Stimulated activated CD8-positive, alpha-beta memory T cell treated with anti-CD3 and anti-CD28 coated beads, Interleukin-2, amount 100 ng/mL, for 48 hours (primary cell): ENCODE measurements at places on chromosomes 6 and 20.
A peak's percentile ranks its signal among the peaks of the same experiment; 100 is the strongest.

- DNase-seq: no peak
Observed at GRCh38 chr6:96940322-96940721, 15.8 kb downstream of the KLHL32 start.

DNA sequence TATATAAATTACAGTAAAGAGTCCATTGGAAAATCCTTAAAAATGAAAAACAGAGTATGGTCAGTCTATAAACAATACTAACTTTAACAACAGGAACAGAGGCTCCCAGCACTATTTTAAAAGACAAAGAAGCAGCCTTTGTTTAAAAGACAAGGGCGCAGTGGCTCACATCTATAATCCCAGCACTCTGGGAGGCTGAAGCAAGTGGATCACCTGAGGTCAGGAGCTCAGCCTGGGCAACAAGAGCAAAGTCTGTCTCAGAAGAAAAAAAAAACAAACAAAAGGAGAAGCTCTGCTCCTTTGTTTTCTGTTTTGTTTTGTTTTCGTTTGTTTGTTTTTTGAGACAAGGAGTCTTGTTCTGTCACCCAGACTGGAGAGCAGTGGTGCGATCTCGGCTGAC, 89.4 kb downstream of the DTNBP1 start:
- no peak for DNase-seq

GRCh38 chr6:23620911-23621401, 505.1 kb upstream of the NRSN1 start:
- no peak for DNase-seq

DNA sequence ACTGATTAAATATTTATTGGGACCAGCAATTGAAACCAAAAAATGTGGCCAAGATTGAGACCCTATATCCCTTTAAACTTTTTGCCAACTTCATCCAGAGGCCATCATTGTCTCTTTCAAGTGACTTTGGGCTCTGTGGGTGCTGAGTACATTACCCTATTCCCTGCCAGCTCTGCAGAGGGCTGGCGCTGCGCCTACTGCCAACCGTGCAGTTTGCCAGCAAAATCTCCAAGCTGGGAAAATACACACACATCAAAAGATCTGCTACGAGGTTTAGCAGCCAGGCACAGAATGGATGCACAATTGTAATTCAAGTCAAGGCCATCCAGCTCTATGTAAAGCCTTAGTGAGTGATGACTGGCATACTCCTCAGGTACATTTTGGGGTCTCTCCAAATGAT, 125.0 kb downstream of the CBLN4 start:
- DNase-seq: no peak

- DNase-seq: no peak
Observed at GRCh38 chr20:38447251-38447661, 12.1 kb upstream of the SNHG17 start.

DNA sequence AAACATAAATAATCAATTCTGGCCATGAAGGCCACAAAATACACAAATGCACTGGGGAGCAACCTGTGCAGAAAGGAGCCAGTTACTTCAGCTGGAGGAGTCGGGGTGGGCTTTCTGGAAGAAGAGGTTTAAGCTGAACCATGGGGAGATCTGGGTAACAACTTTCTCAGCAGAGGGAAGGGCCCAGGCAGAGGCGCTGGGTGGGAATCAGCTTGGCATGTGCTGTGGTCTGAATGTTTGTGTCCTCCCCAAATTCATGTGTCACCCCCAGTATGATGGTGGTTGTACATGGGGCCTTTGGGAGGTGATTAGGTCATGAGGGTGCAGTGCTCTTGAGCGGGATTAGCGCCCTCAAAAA, 107.9 kb downstream of the SYCP2 start:
- no peak for DNase-seq

GRCh38 chr20:19886661-19887288, 128.7 kb downstream of the RIN2 start:
- DNase-seq: no peak

GRCh38 chr6:164037171-164037870, 622.8 kb downstream of the QKI start:
- DNase-seq: no peak

DNA sequence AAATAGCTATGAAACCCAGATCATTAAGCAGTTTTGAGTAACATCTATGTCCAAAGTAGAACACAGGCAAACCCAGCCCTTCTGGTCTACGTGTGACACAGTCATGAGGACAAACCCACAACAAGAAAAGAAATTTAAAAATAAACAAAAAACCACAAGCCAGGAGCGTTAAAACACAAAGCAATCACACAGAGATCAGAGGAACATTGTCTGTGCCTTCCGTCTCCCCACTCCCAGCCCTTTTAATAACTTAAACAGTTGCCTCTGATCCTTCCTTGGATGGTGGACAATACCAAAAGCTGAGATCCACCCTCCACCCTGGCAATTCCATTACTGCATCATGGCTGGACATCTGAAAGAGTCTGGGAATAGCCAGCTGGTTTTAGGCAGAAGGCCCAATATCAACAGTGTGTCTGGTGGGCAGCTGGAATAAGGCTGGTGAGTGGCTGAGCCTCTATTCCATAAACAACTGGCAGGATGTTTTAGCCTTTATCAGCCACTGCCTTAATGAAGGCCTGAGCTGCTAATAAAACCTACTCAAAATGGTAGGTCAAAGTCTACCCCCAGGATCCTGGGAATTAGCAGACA, 15.7 kb upstream of the LAMA4 start:
- no peak for DNase-seq

- DNase-seq: no peak
Observed at GRCh38 chr6:3800850-3801591, 48.2 kb upstream of the FAM50B start.

DNA sequence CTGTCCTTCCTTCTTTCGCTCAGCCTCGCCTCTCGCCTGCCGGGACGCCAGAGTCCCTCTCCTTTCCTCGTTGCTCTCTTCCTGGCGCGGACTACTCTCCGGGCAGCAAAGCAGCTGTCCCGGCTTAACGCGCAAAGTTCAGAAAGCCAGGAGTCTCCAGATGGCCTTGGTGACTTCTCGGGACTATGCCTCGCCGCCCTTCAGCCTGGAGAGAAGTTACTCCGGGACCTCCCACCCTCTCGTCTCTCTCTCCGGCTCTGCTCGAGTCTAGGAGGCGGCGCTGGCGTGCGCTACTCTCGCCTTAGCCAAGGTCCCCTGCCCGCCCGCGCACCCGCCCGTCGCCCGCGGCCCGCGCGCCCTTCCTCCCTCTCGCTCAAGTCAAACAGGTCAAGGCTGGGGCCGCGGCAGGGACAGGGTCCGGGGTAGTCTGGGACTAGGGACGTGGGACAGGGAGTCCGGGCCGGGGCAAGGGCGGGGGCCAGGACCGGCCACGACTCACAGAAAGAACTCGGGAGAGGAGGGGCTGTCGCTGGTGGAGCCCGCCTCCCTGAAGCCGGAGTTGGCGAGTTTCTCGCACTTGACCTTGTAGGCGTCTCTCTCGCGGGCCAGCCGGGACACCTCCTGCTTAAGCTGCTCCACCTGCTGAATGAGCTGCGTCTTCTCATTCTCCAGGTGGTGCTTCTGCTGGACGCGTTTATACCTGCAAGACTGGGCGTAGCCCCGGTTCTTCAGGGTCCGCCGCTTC, 1.5 kb downstream of the MAFB start:
- no peak for DNase-seq

DNA sequence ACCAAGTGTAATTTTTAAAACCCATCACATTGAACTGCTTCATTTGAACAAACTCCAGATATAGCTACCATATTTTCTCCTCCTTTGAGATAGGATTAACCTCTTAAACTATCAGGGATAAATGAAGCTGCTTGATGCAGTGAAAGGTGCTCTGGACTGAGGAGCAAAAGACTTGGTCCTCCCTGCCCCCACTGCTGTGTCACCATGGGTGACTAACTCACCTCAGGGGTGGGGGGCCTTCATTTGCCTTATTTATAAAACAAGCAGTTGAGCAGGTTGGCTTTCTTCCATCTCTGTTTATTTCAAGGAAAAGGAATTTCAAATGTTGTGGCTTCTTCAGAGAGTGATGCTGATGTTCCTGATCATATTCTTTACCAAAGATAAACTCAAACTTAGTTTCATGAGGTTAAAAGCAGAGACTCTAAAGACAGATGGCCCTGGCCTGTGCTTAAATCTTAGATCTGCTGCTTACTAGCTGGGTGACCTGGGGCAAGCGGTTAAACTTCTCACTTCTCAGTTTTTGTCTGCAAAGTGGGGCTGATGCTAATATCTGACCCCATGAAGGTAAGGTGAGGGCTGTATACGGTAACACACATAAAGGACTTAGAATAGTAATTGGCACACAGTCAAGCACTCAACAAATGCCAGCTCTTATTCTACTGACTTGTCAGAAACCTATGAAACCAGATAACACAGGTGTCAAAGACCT, 50.5 kb downstream of the FHL5 start:
- DNase-seq: no peak

GRCh38 chr6:146582857-146583256, 15.9 kb upstream of the ADGB start:
- no peak for DNase-seq

DNA sequence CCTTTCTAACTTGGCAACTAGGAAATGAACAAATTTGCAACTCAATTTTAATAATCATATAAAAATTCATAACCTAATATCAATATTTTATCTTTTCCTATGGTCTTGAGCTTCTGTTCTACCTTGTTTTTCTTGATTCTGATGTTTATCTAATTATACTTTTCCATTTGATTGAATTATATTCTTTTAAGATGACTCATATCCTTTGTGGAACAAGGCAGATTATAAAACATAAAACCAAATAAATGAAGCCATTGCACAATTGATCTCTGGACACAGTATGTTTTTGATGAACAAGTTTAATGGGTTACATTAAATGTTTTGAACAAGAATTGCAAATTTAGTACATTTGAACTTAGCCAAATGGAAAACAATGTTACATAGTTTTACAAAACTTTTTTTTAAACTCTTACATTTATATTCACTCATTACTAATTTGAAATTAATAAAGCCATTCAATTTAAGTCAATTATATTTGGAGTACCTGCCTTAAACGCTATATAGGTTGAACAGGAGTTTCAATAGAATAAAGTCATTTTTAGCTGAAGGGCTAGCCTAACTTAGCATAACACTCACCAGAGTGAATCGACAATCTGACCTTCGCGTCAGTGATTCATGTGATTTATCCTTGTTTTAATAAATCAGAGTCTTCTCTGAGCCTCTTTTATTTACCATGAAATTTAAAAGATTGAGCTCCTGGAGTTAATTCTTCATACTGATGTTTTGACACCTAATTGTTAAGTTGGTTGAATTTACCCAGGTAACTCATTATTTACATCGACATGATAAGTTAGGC, 3.8 kb downstream of the NCOA7 start:
- DNase-seq: no peak

GRCh38 chr6:119323931-119324330, 25.6 kb downstream of the MAN1A1 start:
- DNase-seq: no peak

DNA sequence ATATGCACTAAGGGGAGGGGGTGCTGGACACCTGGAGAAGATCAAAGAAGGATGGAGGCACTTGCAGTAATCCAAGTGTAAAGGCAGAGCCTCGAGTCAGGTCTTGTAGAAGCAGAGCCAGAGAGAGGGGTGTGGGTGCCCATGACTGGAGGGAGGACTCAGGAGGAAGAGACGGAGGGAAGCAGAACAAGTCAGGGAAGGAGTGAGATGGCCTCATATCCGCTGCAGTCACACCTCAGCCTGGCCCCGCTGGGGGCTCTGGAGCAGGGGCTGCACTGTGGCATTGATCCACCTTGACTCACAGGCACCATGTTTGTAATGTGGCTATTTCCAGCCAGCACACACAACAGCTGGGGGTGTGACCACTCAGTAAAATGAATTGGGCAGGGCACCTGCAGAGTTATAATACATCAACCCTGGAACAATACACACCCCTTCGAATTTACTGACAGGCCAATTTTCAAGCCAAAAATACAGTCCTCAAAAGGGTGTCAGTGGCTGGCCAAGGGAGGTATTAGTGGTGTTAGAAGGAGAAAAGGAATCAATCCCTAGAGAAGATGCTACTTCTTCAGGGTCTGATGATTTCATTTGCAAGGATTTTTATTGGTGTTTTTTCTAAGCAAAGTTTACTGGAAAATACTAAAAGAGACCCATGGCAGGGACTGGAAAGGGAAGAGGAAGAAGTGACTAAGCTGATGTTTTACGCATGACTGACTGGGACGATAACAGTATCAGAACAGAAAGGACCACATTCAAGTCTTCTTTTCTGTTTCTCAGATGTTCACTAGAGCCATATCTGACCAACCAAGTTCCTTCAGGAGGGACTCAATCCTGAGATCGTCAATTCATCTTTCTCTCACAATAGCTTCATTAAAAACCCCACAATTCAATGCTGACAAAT, 18.9 kb upstream of the NXT1 start:
- DNase-seq: no peak

- peak; percentile 58 for DNase-seq
Observed at GRCh38 chr20:63639093-63639975, 12.4 kb upstream of the GMEB2 start.
